Pancreas (tissue), 10 donors: ENCODE measurements at places on chromosomes 2 and 18.

DNA sequence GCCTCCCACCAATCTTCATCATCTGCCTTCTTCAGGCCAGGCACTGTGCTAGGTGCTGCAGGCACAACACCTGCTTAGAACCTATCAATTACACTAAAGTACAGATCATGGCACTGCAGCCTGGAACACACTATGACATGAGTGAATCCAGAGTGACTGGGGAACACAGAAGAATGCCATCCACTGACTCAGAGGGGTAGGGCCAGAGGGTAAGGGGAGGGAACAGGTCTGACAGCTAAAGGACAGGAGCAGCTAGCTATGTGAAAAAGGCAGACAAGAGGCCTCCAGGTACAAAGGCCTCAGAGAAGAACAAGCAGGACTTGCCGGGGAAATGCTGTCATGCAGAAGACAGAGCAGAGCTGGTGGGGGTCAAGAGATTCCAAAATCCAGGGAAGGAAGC is 53.3 kb upstream of the ACAA2 start:
- no peak for DNase-seq

DNA sequence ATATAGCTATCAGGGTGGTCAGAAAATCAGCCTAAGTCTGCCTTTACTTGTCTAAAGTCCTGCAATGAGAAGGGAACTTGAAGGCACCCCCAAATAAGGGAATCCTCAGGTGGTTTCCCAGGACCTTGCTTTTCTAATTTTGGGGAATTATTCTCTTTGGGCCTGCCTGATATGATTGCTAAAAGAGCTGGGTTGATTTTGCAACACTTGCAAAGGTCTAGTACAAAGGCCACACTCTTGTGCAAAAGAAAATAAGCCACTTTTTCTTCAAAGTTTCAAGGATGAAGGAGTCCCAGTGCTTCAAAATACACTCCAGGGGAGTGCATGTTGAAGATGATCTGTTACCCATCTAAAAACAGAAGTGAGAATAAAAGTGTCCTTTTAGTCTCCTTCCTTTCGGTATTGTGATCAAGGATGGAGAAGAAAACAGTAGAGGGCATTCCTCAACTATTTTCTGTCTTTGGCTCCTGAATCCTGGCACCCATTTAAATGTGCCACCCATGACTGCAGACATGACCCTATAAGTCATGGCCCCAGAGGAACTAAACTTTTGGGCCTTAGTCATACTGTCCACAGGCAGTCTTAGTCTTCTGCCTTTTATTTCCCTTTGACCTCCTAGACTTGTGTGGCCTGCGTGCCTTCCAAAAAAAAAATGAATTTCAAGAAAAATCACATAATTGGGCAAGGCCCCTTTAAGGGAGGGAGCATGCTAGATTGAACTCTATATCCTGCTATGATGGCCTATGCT is 5.1 kb downstream of the SULT1C3 start:
- DNase-seq: no peak

DNA sequence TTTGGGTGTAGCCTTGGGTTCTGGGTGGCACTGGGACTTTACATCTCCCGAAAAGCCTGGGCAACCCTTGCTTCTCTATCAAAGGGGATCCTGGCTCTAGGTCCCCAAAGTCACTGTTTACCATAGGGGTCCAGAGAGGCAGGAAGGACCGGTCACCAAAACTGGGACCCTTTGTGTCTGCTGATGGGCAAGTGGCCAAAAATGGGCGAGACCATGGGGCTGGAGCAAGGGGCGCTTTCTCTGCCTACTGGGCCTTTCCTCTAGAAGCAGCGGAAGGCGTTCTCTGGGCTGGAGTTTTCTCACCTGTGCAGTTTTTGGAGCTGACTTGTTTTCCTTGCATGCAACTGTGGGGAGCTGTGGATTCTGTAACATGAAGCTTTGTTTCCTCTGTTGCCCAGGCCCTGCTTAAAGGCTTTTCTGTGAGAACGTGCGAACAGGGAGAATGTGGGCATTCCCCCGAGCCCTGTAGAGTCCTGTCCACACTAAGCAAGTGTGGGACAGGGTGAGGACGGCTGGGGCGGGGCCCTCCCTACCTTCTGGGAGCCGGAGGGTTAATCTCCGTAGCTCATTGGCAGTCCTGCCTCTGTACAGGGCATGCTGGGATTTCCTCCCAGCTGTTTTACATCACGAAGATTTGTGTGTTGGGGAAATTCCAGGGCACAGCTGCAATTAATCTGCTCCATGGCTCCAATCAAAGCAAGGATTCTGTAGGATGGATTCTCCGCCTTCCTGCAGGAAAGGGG is 50.2 kb downstream of the TGOLN2 start:
- no peak for DNase-seq

- no peak for DNase-seq
Measured at GRCh38 chr2:218708086-218708485, 2.5 kb upstream of the TTLL4 start.

DNA sequence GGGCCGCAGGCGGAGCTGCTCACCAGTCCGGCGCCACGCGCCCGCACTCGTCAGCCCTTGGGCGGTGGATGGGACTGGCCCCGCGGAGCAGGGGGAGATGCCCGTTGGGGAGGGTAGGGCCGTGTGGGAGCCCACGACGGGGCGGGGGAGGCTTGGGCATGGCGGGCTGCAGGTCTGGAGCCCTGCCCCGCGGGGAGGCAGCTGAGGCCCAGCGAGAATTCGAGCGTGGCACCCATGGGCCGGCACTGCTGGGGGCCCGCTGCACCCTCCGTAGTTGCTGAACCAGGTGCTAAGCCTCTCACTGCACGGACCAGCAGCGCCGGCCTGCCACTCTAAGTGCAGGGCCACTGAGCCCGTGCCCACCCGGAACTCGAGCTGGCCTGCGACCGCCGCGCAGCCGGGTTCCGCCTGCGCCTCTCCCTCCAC is 182.4 kb upstream of the ERBB4 start:
- DNase-seq: peak; percentile 52

DNA sequence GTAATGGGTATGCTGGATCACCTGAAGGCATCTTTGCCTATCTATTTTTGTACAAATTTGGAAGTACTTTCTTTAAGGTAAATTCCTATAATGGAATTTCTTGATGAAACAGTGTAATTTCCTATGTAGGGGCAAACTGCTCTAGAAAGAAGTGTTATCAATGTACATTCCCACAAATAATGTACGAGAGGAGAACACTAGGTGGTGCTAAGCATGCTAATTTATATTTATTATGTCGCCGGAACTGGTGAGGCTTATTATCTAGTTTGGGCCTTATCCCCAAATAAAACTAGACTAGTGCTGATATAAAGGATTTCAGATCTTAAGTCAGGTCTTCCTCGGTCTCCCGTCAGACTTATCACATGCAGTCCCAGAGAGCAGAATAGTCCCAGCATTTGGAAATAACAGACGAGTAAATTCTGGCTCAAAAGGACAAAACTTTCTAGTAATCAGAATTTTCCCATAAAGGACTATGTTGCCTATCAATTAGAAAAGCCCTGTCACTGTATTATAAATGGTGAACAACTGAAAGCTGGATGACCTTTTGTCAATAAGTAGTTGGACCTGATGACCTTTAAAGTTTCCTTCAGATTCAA is 86.9 kb upstream of the RBBP8 start:
- DNase-seq: no peak
